ENCODE measurements at places on chromosomes 16 and 17. TPM values are rescaled to one million over a fixed set of nuclear protein-coding genes. Genes with fewer than 3 reads are reported as not detected.

Gene STXBP4
- 3.5 TPM for polyA plus RNA-seq

Gene CES5A
- polyA plus RNA-seq: not detected

Gene C16orf96
- polyA plus RNA-seq: 0.07 TPM

Gene CCL17
- polyA plus RNA-seq: not detected

Gene HOXB6
- polyA plus RNA-seq: not detected
